ENCODE measurements at places on chromosomes 1 and 21.
A peak's percentile ranks its signal among the peaks of the same experiment; 100 is the strongest.

DNA sequence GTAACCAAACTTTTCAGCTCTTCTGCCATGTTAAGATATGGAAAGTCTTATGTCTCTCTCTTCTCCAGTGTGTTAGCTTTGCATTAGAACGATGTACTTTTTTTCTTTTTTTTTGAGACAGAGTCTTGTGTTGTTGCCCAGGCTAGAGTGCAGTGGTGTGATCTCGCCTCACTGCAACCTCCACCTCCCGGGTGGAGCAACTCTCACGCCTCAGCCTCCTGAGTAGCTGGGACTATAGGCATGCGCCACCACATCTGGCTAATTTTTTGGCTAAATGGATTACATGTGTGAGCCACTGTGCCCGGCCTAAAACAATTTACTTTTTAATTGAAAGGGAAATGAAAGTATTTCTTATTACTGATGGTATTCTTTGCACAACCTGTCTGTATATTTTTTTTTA is 35.8 kb downstream of the SPEN start:
- DNase-seq: no peak

GRCh38 chr1:171366816-171367215 is 52.8 kb downstream of the FMO4 start:
- DNase-seq: no peak

GRCh38 chr1:87560601-87561360 is 232.1 kb downstream of the LMO4 start:
- no peak for DNase-seq

DNA sequence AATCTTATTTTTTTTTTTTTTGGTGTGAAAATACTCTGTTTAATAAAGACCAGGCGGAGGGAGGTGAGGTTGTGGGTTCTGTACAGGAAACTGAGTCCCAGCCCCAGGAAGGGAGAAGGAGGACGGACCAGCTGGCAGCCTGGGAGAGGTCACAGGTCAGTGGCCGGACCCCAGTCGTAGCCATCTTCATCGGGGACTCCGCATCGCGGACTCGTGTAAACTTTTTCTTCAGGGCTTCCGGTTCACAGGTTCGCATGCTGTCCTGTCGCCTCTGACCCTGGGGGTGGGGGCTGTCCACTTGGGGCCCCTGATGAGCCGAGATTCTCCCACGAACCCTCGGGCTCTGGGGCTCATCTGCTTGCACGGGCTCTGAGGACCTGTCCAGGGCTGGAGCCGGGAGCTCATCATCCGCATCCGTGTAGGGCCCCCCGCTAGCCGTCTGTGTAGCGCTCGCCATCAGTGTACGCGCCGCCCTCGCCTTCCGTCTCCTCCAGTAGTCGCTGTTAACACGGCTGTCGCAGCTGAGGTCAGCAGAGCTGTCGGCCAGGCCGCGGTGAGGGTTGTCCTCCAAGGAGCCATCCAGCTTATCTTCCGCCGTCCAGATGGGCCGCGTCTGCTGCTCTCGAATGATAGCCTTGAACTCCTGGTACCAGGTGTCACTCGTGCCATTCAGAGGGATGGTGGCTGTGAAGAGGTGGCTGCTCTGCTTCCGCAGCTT is 975.7 kb upstream of the PRMT6 start:
- DNase-seq: no peak

DNA sequence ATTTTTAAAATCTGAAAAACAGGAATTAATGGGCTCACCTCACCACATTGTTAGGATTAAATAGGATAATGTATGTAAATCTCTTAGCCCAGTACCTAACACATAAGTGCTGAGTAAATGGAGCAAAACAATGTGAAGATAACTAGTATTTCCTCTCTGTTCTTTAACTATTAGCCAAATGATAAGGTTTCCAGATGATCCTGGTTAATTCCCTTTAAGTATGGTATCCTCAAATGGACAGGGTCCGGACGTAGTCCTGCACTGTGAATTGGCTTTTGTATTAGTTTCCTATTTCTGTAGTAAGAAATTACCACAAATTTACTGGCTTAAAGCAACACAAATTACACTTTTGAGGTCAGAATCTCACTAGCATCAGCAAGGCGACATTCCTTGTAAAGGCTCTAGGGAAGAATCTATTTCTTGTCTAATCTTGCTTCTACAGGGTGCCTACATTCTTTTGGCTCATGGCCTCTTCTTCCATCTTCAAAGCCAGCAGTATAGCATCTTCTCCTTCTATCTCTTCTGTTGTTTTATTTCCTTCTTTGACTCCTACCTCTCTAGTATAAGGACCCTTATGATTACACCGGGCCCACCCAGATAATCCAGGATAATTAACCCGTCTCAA is 17.1 kb downstream of the SCAF4 start:
- no peak for DNase-seq

DNA sequence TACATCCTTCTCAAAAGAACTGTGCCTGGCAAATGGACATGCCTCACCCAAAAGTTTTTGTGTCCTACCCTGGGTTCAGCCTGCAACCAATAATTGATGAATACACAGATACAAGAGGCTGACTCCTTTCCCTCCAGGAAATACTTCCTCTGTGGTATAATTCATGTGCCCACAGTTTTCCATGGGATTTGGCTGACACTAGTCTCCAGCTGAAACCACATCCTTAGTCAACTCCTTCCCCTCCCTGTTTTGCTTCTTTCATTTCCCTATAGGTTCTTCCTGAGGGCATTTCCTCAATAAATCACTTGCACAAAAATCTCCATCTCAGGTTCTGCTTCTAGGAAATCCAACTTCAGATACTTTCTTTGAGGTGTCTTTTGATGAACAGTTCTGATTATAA is 436.6 kb upstream of the C1orf87 start:
- DNase-seq: peak; percentile 2

GRCh38 chr1:175319912-175320230 is 127.3 kb upstream of the KIAA0040 start:
- no peak for DNase-seq

DNA sequence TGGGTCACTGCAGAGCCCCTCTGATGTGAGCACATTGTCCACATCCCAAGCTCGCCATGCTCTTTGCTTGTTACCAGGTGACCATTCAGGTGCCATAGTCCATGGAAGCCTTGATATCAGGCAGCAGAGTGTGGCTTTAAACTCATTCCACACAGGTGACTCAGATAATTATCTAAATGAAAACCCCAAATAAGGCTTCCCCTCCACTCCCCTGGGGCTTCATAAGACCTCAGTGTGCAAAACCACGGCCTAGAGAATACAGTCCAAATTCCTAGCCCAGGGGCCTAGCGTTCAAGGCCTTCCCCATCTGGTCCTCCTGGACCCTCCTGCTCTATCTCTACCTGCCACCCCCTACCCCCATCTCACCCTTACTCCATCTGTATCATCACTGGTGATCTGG is 97.1 kb downstream of the ARHGEF10L start:
- no peak for DNase-seq

DNA sequence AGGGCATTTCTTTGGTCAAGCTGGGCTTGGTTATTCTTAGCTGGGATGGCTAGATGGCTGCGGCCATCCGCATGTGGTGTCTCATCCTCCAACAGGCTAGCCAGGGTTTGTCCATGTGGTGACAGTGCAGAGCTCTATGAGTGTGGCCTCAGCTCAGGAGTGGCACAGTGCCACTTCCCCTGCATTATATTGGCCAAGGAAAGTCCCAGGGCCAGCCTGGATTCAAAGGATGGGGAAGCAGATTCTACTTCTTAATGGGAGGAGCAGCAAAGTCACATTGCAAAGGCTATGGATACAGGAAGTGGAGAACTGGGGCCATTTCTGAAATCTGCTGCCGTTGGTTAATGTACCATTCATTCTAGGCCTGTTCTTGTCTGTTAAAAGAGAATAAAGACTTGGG is 34.4 kb downstream of the STUM start:
- no peak for DNase-seq

DNA sequence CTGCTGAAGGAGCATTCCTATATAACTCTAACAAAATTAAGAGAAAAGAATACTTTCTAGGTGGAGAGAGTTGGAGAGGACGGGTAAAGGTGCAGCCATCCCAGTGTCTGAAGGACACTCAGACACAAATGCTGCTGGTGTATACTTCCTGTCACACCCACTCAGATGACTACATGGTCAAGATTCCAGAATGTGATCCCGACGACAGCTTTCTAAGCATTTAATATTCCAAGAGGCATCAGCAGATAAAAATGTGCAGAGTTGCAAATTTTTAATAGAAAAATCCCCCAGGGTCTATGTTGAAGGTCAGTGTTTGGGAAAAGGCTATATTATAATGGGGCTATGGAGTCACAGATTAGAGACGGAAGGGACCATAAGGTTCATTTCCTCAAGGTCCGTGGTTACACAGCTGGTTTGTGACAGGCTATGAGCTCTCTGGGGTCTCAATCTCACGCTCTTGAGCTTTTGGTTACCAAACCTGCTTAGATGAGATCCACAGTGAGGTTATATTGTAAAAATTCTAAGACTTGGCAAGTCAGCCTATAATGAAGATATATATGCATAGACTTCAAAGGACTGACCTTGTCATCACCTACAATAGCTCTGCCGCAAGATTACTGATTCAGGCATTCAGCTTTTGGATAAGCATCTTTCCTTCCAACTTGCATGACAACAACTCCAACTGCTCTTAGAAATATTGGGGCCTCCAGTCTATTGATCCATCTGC is 35.1 kb downstream of the ZNF281 start:
- DNase-seq: peak; percentile 70

- no peak for DNase-seq
Measured at GRCh38 chr1:107817935-107818334, 147.0 kb downstream of the VAV3 start.

All from fibroblast of lung (primary cell).